ENCODE measurements at places on chromosomes 2 and 18.

- no peak for DNase-seq
Measured at GRCh38 chr2:148135705-148136104, 114.8 kb downstream of the MBD5 start.

- DNase-seq = no peak
Measured at GRCh38 chr2:116879650-116880160, 934.8 kb upstream of the DDX18 start.

DNA sequence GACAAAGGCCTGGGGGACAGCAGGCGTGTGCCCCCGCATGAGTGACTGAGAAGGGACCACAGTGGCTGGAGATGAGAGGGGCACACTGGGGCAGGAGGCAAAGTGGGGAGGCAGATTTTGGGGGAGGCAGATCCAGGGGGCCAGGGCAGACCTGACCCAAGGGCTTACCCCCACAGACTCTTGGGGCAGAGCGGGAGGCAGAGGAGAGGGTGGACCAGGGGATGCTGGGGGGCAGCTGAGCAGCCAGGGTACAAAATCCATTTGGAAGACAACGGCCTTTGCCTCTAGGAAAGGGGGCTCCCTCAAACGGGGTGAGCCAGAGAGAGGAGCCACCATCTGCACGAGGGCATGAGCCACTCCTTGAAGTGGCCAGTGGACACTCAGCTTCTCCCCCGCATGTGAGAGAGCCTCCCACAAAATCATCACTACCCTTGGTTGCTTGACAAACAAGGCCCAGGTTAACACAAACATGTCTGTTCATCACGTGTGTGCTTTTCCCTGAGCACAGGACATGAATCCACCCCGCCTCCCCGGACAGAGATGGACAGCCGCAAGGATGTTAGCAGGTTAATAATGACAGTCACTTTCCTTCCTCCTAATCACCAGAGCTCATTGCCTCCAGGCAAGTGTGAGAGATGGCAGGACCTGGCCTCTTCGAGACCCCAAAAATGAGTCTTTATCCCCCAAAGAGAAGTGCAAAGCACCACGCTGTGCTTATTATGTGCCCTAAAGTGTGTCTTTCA lies 72.0 kb upstream of the RAB6C start:
- DNase-seq = no peak

GRCh38 chr2:65096948-65097347 lies 33.0 kb downstream of the RAB1A start:
- no peak for DNase-seq

DNA sequence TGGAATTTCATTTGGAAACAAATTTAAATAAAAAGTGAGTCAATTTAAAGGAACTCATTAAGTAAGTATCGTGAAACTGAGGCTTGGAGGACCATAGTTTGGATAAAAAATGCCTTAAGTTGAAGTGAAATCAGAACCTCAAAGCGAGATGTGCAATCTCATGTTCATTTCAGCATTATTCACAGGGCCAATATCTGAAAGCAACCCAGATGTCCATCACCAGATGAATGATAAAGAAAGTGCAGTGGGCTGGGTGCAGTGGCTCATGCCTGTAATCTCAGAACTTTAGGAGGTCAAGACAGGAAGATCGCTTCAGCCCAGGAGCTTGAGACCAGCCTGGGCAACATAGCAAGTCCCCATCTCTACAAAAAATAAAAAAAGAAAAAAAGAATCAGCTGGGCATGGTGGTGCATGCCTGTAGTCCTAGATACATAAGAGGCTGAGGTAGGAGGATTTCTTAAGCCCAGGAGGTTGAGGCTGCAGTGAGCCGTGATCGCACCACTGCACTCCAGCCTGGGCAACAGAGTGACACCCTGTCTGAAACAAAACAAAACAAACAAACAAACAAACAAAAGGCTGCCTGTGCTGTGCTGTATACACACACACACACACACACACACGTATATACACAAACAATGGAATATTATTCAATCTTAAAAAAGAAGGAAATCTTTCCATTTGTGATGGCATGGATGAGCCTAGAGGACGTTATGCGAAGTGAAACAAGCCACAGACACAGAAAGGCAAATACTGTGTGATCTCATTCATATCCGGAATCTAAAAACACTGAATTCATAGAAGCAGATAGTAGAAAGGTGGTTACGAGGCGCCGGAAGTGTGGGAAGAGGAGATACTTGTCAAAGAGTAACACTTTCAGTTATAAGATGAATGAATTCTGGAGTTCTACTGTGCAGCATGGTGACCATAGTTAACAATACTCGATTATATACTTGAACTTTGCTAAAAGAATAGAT lies 14.5 kb downstream of the SH3RF3 start:
- DNase-seq = no peak

DNA sequence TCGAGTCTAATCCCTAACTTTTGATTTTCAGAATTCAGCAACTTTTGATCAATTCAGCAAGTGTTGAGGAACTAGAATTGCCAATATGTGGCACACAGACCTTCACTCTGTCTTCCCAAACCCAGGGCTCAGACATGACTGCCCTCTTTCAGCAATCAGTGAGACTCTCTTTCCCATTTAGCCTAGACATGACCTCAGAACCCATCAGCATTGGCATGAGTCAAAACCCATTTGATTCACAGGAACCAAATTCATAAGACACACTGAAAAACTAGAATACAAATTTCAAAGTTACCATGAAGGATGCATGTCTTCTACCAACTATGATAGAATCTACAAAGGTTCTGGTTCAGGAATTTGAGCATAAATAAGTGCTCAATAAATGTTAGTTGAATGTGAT lies 113.6 kb upstream of the MAP3K20 start:
- no peak for DNase-seq

DNA sequence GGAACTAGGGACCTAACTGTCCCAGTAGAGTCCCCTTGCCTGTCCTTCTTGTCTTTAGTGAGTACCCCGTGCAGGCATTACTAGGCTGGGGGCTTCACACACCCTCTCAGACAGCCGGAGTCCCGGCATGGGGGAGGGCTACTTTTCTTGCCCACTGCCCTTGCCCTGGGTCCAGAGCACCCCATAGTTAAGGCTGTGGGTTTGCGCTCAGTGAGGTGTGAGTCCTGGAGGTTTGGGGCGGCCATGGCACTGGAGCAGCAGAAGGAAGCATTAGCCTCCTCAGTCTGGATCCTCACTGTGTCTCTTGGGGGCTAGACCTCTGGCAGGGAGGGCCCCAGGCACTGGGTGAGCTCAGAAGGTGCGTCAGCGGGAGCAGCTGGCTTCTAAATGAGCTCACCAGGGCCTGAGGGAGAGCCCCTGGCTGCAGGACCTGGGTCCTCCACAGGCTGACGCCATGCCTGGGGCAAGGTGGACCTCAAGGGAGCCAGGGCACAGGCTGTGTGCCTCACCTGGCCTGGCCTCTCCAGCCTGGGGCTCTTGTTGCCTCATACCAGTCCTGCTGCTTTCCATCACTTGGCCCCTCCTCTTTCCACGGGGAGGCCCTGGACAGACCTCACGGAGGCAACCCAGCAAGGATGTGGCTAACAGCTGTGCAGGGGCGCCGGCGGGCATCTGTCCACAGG lies 27.4 kb downstream of the HS6ST1 start:
- no peak for DNase-seq

GRCh38 chr18:50131591-50131990 lies 63.4 kb downstream of the MYO5B start:
- no peak for DNase-seq

GRCh38 chr2:17353263-17353662 lies 165.0 kb downstream of the RAD51AP2 start:
- no peak for DNase-seq

DNA sequence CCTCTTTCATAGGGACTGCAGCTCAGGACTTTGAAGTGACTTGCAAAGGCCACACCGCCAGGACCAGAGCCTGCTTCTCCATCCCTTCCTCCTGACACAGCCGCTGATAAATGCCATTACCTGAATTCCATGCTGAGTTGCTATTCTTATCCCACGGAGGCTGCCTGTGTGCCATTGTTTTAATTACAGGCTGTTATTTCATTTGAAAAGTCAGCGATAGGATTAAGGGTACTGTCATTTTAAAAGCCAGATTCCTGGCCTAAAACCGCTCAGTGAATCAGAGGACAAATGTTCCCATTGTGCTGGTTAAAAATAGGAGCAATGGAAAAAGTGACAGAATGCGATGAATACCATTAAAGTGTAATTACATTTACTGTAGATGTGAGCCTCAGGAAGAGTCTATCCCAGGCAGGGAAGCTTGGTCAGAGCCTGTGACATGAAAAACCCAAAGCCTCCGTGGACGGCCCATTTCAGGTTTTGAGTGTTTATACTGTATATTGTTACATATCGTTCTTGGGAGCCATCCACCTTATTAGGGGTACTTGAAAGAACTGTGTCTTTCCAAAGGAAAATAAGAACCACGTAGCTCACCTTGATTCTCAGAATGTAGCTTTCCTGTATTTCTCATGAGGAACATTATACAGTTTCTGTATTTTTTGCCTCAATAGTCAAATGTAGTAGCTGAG lies 41.3 kb downstream of the PDCL3 start:
- no peak for DNase-seq

- DNase-seq = no peak
Measured at GRCh38 chr2:25566694-25567093, 106.7 kb downstream of the DTNB start.

GRCh38 chr2:218285604-218286003 lies 6.7 kb downstream of the TMBIM1 start:
- no peak for DNase-seq

GRCh38 chr2:138846216-138846821 lies 66.1 kb upstream of the NXPH2 start:
- no peak for DNase-seq

DNA sequence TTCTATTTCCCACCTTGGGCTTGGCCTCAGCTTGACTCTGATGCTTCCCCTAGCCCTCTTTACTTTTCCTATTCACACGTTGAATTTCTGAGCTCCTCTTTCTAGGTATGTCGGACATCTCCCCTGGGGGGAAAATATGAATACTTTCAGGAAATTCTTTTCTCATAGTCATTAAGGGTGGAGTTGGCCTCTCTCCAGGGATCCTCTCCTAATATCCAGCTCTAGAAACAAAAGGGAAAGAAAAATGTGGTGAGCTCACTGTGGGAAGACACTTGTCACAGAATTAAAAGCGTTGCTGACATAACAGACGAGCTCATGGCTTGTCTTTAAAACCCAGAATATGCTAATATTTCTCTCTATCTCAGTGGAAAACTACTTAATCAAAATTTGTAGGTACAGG lies 132.7 kb upstream of the MEX3C start:
- no peak for DNase-seq

DNA sequence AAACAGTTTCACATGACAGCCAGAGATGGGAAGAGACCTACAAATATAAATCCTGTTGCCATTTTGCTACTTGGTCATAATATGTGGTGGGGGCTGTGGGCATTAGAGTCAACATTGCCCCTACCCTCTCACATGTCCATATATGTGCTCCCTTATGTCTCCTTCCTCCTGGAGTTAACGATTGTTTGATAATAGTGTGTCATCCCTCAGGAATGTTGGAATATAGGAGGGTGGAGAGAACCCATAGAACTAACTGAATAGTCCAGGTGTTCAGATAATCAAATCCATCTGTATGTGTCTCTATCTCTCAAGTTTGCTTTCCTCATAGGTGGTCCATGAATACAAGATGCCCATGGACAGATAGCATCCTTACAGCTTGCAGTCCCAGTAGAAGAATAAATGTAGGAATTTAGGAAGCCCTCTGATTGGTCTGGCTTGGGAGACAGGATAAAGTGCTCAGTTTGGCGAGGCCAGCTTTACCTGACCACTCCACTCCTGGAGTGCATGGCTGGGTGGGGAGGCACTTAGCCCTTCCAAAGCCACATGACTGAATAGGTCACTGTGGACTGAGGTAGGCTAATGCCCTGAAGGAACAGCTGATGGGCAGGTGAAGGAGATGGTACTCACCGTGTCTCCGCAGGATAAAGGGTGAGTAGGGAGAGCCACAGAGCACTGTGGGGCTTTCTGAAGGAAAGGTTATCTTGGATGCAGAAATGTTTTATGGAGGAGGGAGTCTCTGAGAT lies 166.9 kb downstream of the CDCA7 start:
- no peak for DNase-seq

DNA sequence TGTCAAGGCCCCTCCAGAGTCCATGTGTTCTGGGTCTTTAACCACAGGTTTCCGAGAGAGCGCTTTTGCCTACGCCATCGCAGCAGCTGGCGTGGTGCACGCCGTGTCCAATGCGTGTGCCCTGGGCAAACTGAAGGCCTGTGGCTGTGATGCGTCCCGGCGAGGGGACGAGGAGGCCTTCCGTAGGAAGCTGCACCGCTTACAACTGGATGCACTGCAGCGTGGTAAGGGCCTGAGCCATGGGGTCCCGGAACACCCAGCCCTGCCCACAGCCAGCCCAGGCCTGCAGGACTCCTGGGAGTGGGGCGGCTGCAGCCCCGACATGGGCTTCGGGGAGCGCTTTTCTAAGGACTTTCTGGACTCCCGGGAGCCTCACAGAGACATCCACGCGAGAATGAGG lies 9.3 kb downstream of the WNT10A start:
- no peak for DNase-seq

DNA sequence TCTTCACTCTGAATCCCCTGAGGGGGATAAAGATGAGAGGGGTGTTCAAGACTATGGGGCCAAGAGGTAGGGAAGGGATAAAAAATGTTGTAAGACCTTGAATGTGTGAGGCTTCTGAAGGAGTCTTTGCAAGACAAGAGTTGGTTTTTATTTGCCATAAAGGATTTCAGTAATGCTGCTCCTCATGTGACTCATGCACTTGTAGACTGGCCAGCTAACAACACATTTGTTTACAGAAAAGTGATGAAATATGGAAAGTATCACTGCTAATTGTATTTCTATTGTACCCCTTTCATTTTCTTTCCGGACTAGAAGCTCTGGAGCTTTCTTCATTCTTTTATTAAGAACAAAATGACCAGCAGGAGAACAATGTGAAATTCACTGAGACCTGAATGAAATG lies 782.1 kb downstream of the EPHA4 start:
- no peak for DNase-seq

- no peak for DNase-seq
Measured at GRCh38 chr18:34789768-34790344, 79.8 kb downstream of the DTNA start.

GRCh38 chr2:18926631-18927524 lies 337.5 kb upstream of the NT5C1B start:
- DNase-seq = no peak

DNA sequence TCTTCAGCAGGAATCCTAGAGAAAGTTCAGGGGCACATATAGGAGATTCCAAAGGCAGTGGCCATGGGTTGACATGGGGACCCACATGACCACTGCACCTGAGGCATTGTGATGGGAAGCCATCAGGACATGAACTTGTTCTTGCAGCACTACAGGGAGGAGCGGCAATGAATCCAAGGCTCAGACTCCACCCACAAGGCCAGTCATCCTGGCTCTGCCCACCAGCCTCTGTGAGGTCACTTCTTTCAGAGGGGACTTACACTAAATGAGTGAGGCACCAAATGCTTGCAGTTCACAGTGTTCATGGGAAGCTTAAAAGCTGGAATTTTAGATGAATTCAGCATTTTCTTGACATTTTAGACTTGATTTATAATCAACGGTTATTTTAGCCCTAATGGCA lies 254.2 kb downstream of the SETBP1 start:
- no peak for DNase-seq

DNA sequence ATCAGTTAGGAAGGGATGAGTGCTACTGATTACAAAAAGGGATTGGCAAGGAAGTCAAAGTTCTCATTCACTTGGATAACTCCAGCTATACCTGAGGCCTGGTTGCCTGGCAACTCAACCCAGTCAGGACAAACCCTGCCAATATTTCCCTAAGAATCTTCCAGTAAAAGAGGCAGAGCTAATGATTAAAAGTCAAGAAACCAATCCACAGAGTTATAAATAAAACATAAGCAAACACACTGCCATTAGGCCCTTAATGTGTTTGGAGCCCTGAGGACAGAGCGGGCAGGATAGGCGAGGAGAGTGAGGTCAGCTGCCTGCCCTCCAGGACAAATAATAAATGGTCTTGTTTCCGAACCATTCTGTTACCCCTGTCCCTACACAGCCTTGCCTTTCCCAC lies 215.6 kb upstream of the NABP1 start:
- no peak for DNase-seq
